ENCODE measurements at places on chromosomes 4 and X.

GRCh38 chr4:39855909-39856512 lies 121.7 kb downstream of the PDS5A start:
- peak; percentile 6 for DNase-seq

DNA sequence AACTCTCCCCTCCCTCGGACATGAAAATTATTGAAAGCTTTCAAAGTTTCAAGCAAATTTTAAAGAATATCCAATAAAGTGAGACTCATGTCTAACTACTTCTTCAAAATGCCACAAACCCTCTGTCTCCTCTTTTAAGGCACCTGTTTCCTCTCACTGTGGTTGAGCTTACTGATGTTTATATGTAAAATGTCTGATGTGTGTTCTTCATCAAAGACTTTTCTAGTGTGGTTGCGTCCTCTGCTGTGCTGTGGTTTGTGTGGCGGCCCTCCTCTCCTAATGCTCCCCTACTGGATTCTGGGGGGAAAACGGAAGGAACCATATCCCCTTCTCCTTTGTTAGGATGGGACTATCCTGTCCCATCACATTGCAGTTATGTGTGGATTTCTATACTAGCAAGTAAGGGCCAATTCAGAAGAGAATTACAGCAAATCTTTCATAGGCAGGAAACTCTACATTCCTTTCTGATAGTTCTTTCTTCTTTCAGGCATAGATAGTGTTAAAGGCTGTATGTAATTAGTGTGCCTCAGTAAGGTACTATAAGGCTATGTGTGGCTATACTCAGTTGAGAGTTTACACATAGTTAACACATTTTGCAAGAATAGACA lies 221.0 kb upstream of the GPRIN3 start:
- no peak for DNase-seq

DNA sequence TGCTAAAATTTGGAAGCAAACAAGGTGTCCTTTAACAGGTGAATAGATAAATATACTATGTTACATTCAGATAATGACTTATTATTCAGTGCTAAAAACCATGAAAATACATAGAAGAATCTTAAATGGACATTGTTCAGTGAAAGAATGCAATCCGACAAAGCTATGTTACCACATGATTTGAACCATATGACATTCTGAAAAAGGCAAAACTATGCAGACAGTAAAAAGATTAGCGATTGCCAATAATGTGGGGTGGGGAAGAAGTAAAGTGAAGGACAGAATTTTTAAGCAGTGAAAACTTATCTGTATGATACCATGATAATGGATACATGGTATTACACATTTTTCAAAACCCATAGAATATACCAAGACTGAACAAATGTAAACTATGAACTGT lies 926.9 kb downstream of the FAT4 start:
- DNase-seq, result peak; percentile 72

DNA sequence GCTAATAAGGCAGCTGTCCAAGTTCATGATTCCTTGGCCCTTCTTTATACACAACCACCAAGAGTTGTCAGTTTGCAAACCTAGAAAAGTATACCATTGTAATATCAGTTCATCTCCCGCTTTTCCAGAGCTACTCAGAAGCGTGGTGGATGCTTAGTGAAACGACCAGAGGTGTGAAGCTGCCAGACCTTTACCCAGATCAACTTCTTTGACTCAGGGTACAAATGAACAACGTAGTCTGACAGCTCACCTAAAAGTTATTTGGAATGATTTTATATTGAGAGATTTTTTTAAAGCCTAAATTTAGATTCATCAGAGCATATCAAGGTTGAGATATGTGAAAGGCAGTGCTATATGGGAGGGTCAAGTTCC lies 169.7 kb downstream of the CBR4 start:
- DNase-seq, result no peak

DNA sequence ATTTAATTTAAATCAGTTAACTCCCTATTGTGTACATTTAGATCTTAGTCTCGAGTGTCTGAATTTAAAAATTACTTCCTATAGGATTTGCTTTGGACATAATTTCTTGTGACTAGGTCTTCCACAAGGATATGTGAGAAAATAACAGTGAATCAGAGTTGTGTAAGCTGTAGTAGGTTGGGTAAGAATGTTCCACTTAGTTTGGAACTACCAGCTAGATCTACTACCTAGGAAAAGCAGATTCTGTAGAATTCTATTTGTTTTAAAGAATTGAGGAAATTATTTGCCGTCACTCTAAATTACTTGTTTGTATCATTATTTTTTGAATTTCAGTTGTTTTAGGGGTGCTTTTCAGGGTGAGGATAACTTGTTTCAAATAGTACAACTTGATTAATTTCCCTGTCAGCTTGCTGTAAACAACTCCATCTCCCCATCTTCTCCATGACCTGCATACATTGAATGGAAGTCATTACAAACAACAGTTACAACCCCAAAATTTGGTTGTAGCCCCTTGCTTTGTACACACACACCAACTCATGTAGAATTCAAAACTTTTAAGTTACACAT lies 1.3 kb downstream of the MTHFD2L start:
- DNase-seq, result peak; percentile 36

GRCh38 chrX:19624739-19625138 lies 109.4 kb upstream of the MAP3K15 start:
- peak; percentile 23 for DNase-seq

- DNase-seq, result peak; percentile 25
Observed at GRCh38 chrX:133980406-133980805, 5.0 kb downstream of the GPC3 start.

DNA sequence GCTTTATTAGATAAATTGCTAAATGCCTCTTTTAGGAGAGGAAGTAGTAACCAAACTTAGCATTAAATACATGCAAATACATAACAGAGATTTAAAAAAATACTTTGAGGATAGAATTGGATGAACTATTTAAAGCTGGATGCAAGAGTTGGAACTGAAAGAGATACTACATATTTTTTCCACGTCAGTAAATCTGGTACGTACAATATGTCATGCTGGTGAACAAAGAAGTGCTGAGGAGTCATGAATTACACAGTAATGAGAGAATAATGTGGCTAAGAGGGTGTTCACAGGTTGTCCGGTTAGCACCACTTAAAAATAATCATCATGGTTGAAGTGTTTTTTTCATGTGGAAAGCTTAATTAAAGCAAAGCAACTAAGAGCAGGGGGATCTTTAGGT lies 184.1 kb upstream of the FRMPD4 start:
- peak; percentile 3 for DNase-seq

GRCh38 chr4:14345356-14345775 lies 656.9 kb upstream of the CPEB2 start:
- peak; percentile 18 for DNase-seq

DNA sequence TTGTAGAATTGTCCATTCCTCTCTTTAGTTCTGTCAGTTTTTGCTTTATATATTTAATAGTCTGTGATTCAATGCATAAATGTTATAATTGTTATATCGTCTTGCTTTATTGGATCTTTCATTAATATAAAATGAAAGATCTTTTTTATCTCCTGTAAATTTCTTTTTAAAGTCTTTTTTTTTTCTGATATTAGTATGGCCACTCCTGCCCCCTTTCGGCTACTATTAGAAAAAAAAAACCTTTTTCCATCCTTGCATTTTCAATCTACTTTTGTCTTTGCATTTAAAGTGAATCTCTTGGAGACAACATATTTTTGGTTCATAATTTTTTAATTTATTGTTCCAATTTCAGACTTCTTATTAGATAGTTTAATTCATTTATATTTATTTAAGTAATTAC lies 677.4 kb upstream of the NDST4 start:
- DNase-seq, result no peak

DNA sequence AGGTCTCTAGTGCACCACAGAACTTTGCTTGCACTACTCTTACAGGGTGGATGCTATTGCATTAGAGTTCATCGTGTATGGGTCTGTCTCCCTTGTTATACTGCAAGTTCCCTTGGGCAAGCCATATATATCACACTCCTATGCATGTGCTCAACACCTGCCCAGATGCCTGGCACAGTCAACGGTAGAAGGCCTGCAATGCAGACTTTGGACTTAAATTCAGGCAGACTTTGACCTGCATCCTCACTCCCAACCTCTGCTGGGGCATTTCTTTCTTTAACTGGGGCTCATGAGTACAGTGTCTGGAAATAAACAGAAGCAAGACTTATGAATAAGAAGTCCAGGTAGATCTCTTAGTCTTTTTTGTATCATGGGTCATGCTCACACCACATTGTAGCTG lies 148.2 kb downstream of the LDB2 start:
- DNase-seq, result no peak

DNA sequence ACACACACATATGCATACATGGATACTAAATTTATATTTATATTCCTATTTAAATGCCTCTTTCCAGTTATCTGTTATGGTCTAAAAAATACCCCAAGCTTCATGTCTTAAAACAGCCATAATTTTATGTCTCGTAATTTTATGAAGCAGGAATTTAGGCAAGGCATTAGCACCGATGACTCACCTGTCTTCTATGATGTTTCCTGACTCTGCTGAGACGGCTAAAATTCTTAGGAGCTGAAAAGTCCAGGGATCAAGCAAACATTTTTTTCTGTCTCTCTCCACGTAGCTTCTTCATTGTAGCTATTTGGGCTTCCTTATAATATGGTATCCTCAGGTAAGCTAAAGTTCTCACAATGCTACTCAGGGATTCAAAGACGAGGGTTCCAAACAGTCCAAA lies 930.3 kb downstream of the STIM2 start:
- DNase-seq, result no peak

- peak; percentile 50 for DNase-seq
Observed at GRCh38 chr4:53361451-53361850, 4.4 kb downstream of the SCFD2 start.

DNA sequence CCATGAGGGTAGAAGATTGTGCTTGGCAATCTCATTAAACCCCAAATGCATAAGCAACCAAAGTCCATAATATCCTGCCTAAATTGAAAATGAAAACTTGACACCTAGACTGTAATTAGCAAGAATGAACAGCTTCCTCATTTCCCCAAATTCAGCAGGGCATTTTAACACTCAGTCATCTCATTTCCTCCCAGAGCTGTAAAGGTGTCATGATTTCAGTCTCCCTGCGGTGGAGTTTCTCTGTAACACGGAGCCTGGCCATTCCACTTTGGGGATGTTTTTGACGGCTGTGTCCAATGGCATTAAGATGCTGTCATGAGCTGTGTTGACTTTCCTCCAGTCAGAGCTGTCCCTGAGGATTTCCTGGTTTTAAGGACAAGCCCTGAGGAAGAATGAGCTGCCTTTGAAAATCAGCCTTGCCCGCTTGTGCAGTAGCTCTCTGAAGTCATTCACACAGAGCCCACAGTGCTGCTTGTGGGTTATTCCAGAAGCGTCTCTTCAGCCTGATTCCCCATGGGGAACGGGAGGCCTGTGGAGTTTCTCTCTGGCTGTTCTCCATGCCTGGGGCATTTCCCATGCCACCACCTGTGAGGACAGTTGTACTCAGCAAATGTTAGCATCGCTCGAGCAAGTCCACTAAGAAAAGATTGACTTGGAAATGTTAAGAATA lies 187.0 kb downstream of the MID1 start:
- DNase-seq, result no peak

DNA sequence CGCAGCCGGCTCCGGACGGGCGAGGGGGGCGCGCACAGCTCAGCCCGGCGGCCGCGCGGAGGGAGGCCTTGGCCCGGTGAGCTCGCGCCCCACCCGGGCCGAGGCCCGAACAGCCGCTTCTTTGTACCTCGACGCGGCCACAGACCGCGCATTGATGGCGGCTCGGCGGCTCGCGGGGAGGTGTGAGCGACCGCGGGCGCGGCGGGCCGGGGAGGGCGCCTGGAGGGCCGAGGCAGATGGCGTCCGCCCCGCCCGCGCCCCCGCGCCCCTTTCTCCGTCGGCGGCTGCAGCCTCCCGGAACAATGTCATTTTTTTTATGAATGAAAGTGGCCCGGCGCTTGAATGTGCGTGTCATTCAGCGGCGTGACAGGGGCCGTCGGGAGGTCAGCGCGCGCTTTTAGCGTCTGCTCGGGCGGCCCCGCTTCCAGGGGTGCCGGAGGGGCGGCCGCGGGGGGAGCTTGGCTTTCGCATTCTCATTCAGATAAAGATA lies 1.8 kb downstream of the FGFR3 start:
- DNase-seq, result no peak

GRCh38 chr4:125316401-125316790 lies 1.6 kb downstream of the FAT4 start:
- peak; percentile 28 for DNase-seq

DNA sequence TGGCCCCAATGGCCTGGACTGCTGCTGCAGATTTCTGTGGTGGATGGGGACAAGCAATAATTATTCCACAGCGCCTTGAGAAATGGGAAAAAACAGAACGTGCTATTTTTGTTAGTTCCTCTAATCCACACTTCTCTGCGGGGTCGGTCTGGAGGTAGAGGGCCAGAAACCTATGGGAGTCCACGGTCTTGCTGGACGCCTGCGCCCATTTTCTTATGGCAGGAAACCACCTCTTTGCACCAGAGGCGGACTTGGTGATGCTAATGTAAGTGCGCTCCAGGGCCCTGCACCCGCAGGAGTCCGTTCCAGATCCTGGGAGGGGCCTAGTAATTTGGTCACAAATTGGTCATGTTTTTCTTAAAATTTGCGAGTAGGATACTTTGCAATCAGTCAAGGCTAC lies 25.9 kb upstream of the CLDN24 start:
- no peak for DNase-seq

- DNase-seq, result peak; percentile 80
Observed at GRCh38 chr4:133148690-133149363, at the start of gene PCDH10. PCDH10 (plus strand) TSS chr4:133149294; CDS start chr4:133150141, 847 bp downstream.

- DNase-seq, result peak; percentile 31
Observed at GRCh38 chrX:78527263-78527662, 131.9 kb downstream of the RTL3 start.

DNA sequence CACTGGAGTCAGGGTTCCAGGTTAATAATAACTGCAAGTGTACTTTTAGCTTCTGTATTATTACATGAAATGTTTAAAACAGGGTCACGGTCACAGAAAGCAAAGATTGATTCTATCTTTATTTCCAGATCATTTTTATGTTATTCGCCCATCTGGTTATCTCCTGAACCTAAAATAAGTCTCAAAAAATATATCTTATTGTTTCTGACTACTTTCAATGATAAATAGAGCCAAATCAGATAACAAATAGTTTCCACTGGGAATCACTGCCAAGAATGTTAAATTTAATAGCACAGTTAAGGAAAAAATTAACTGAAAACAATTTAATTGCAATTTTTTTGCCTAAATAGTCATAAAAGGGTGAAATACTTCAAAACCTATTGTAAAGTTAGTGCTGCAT lies 17.2 kb upstream of the VEGFD start:
- DNase-seq, result no peak
